ENCODE measurements at places on chromosomes 4 and X.

DNA sequence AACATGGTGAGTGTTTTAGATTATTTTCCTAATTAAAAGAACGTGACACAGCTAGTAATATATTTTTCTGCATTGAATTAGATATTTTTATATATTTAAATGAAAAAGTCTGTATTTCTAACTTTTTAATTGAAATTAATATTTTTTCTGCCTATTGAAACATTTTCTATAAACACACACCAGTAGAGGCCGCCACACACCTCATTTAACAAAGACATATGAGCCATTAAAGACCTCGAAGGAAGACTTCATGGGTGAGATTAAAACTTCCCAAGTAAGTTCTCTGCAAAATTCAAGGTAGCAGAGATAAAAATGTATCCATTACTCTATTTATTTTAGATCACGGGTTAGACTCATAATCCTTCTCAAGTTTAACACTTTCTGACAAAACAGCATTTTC lies 8.3 kb downstream of the SLITRK2 start:
- DNase-seq, result no peak

DNA sequence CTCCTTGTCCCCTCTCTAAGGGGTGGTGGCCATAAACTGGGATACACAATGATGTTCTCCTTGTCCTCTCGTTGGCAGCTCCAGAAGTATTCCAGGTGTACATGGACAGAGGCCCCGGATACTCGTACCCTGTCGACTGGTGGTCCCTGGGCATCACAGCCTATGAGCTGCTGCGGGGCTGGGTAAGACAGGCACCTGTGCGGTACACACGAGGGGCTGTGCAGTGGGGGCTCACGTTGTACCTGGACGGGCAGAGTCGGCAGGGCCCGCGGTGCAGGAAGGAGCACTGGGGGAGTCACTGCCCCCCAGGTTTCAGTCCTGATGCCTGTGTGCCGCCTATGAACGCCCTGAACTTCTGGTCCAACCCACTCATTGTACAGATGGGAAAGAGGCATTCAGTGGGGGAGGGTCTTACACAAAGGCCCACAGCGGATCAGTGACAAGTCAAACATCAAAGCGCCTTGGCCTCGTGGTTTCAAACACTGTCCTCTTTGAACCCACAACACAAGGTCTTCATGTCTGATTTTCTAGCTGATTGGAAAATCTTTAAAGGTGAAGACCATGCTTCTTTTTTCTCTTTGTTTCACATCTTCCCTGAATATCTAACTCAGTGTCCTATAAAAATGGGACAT lies 261.6 kb downstream of the EVC2 start:
- DNase-seq, result no peak

GRCh38 chr4:70303090-70303489 lies 31.7 kb upstream of the CABS1 start:
- no peak for DNase-seq

DNA sequence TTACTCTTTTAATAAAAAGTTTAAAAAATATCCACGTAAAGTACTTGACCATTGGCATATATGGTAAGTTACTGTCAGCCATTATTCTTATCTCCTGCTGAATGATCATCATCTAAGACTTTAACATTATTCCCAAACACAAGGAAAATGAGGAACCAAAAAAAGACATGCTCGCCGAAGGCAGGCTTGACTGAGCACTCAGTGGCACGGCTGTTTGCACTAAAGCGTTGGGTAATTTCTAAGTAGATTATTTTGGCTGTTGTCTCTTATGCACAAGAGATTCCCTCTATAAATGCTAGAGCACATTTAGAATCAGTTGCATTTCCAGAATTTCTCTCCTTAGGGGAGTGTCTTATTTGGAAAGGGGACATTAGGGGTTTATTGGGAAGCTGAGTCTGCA lies 82.8 kb downstream of the CHRNA9 start:
- DNase-seq, result no peak

- no peak for DNase-seq
These were observed 18.7 kb downstream of the TXLNG start for GRCh38 chrX:16804923-16805464.

DNA sequence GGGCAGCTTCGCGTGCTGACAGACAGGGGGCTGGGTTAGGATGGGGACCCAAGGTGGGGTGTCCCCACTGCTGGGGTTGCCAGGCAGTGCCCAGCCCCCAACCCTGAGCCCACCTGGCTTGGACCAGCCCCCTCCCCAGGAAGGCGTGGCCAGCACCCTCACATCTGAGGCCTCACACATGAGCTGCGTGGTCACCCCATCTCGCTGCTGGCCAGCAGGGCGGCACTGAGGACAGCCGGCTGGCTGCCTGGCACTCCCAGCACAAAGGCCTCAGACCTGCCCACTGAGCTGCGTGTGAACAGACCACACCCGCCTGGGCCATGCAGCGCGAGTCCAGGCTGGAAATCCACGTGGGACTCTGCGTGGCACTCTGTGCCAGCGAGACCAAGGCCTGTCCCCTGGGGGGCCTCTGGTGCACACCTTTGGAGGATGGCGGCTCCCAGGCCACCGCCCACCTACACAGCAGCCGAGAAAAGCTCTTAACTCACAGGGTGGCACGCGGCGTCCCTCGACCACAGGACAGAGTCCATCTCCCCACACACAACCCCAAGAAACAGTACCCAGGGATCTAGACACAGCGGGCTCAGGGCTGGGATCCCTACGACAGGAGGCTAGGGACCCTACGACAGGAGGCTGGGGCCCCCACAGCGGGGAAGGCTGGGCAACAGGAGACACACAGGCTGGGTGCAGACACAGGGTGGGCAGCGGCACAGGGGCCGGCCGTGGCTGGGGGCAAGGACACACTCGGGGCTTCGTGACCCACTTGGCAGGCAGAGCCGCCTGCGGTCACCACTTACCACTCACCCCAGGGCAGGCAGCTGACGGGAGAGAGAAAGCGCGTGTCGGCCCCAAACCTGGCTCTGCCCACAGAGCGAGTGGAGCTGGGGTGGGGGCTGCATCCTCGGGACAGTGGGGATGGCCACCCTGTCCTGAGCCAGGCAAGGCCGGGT lies 9.8 kb downstream of the DGKQ start:
- no peak for DNase-seq

GRCh38 chr4:73213916-73214653 lies 44.5 kb downstream of the ANKRD17 start:
- DNase-seq, result no peak

- no peak for DNase-seq
These were observed at the start of gene NWD2 for GRCh38 chr4:37244583-37245390. Gene NWD2 (plus strand): TSS chr4:37244743. CDS start chr4:37245068, 325 bp downstream.

- DNase-seq, result no peak
These were observed 195.9 kb upstream of the LDB2 start for GRCh38 chr4:17094159-17094875.

DNA sequence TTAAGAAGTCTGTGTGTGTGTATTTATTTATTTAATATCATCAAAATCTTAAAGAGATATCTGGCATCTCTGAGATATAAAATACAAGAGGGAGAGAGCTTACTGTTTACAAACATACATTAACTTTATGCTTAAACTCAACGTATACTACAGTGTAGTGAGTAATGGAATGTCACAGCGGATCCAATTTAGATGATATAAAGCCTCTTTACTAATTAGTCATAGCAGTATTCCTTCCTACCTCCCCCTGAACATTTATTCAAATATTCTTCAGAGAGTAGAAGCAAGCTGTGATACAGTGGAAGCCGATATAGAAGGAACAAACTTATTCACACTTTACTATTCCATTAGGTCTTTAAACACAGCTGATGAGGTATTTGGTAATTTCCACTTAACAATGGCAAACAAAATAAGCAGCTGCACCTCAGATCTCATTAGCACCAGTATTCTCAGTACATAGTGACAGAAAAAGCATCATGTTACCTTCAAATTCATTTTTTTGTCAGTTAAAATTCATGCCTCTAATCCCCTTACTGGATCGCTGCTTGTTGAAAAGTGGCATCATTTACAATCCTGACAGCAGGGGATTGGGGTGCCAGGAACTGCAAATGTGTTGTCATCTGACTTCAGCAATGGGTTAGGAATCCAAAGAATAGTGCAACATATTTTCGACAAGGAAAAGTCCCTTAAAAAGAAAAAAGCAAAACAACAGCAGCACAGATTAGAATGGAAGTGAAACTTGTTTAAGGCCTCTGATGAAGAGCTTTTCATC lies 658.7 kb upstream of the EPHA5 start:
- DNase-seq, result no peak

- DNase-seq, result no peak
These were observed 15.5 kb downstream of the FMR1 start for GRCh38 chrX:147927256-147927655.

DNA sequence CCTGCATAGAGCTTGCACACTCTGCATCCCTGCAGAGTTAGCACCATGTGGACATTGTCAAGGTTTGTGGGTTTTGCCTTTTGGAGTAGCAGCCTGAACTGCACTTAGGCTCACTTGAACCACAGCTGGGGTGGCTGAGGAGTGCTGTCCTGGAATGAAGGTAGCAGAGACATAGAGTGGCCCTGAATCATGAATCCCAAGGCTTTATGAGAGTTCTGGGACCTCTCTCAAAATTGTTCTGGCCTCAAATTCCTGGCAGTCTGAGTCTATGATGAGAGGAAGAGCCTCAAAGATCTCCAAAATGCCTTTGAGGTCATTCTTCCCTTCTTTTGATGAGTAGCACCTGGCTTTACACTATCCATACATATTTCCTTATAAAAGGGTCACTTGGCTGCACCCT lies 37.1 kb upstream of the ADH1C start:
- DNase-seq, result no peak

- no peak for DNase-seq
These were observed 453.9 kb downstream of the GPAT3 start for GRCh38 chr4:83989835-83990234.

- DNase-seq, result peak; percentile 15
These were observed 49.4 kb downstream of the RTL9 start for GRCh38 chrX:110407910-110408545.

- no peak for DNase-seq
These were observed 541.3 kb upstream of the TENM3 start for GRCh38 chr4:181701894-181702293.

GRCh38 chr4:72410158-72410557 lies 158.9 kb downstream of the ADAMTS3 start:
- DNase-seq, result no peak

- no peak for DNase-seq
These were observed 68.9 kb downstream of the MAOB start for GRCh38 chrX:43813319-43813718.

GRCh38 chrX:123085311-123085940 lies 98.7 kb upstream of the GRIA3 start:
- DNase-seq, result no peak

GRCh38 chr4:19178835-19179234 lies 1072.9 kb upstream of the SLIT2 start:
- no peak for DNase-seq

GRCh38 chrX:44042116-44042515 lies 68.9 kb upstream of the NDP start:
- no peak for DNase-seq

GRCh38 chr4:110616238-110617074 lies 6.4 kb downstream of the PITX2 start:
- no peak for DNase-seq

DNA sequence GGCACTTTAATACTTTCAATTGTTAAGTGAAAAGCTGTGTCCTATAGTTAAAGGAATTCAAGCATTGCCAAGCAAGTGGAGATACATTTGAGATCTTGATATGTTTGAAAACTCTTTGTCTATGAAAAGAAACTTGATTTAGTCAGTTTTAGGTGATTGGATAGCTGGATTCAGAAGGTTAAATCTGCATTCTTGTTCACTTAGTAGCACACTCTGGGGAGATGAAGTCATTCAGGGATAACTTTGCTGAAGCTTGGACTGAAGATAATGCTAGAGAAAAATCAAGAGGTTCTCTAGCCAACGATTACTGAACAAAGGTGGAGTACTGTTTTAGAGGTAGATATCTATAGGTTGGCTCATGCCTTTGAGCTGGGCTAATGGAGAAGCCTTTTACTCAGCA lies 90.6 kb downstream of the DCAF8L2 start:
- no peak for DNase-seq

- DNase-seq, result no peak
These were observed 30.2 kb downstream of the OFD1 start for GRCh38 chrX:13764765-13765164.

DNA sequence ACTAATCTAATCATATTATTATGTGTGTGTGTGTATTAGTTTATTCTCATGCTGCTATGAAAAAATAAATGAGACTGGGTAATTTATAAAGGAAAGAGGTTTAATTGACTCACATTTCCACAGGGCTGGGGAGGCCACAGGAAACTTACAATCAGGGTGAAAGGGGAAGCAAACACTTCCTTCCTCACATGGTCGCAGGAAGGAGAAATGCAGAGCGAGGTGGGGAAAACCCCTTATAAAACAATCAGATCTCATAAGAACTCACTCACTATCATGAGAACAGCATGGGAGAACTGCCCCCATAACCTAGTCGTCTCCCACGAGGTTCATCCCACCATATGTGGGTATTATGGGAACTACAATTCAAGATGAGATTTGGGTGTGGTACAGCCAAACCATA lies 190.9 kb upstream of the TAPT1 start:
- no peak for DNase-seq

DNA sequence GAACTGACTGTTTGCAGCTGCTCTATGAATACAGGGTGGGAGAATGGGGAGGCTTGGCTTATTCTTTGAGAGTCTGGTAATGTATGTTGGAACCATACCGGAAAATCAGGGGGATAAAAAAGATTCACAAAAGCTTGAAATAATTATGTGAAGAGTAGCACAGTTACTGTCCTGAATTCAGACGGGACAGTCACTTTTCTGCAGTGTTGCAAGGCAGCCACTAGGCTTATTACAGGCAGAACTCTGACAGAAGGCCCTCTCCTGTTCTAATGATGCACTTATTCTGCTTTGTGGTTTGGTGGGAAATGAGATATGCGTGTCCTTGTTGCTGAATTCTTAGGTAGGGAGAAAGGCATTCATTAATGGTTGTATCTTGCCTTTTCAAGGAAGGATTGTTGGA lies 37.2 kb downstream of the GUCY1B1 start:
- peak; percentile 7 for DNase-seq

GRCh38 chr4:160141206-160141605 lies 1038.3 kb downstream of the RAPGEF2 start:
- no peak for DNase-seq

- no peak for DNase-seq
These were observed 90.6 kb downstream of the MID1IP1 start for GRCh38 chrX:38891641-38892413.

- DNase-seq, result no peak
These were observed 34.6 kb downstream of the MED14 start for GRCh38 chrX:40700640-40701342.

- DNase-seq, result no peak
These were observed 672 bp downstream of the PGM2 start for GRCh38 chr4:37827030-37827685.

GRCh38 chr4:109877400-109877799 lies 29.5 kb downstream of the LRIT3 start:
- no peak for DNase-seq

- no peak for DNase-seq
These were observed 735.4 kb downstream of the PCDH7 start for GRCh38 chr4:31455612-31456011.

GRCh38 chr4:94577136-94577535 lies 125.4 kb downstream of the PDLIM5 start:
- no peak for DNase-seq

- no peak for DNase-seq
These were observed 69.8 kb downstream of the BMPR1B start for GRCh38 chr4:94827481-94828110.
